NK-92 treated with Interleukin-12 subunit alpha and Interleukin-12 subunit beta, amount 100 ng/mL, for 24 hours (cell line): ENCODE measurements at places on chromosomes 5 and 9.
A peak's percentile ranks its signal among the peaks of the same experiment; 100 is the strongest.

DNA sequence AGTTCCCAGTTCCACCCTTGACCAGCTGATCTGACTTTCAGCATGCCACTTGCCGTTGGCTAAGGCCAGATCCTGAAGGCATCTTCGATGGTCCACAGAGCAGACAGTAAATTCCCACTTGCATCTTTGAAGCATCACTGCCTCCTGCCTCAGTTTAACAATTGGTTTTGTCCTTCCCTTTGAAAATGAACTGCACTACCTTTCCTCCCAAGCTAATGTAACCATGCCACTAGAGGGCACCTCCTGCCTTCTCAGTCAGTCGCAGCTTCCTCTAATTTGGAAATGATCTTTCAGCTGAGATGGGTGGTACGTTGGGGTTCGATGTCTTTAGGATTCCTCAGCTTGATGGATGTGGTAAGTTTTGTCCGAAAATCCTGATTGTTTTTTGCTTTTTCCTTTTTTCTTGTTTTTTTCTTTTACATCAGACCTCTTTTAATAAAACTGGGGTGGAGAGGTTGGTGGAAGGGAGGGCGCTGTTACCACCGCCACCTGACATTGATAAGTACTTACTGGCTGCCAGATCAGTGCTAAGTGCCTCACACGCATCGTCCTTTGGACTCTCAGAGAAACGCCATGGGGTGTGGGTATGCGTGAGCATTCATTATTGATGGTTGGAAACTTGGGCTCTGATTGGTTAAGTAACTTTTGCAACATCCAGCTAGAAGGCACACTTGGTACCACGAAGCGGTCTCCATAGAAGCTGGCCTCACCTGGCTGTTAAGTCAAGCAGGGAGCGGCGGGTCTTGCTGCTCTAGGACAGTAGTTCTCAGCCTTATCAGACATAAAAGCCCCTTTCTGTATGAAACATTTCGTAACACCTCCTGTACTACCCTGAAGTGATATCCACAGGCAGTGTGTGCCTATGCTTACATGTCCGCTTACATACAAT, 16.9 kb downstream of the PTTG1 start:
- peak; percentile 74 for DNase-seq

DNA sequence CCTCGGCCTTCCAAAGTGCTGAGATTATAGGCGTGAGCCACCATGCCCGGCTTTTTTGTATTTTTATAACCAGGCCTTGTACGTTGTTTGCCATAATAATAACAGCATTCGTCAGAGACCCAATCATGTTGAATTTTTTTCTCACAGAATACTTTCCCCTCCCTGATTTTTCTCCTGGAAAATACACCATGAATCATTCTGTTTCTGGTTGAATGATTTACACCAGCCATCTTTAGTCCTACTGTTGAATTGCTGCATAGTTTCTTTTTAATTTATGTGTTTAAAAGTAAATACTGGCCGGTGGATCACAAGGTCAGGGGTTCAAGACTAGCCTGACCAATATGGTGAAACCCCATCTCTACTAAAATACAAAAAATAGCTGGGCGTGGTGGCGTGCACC, 3.5 kb downstream of the CNOT8 start:
- DNase-seq: no peak

DNA sequence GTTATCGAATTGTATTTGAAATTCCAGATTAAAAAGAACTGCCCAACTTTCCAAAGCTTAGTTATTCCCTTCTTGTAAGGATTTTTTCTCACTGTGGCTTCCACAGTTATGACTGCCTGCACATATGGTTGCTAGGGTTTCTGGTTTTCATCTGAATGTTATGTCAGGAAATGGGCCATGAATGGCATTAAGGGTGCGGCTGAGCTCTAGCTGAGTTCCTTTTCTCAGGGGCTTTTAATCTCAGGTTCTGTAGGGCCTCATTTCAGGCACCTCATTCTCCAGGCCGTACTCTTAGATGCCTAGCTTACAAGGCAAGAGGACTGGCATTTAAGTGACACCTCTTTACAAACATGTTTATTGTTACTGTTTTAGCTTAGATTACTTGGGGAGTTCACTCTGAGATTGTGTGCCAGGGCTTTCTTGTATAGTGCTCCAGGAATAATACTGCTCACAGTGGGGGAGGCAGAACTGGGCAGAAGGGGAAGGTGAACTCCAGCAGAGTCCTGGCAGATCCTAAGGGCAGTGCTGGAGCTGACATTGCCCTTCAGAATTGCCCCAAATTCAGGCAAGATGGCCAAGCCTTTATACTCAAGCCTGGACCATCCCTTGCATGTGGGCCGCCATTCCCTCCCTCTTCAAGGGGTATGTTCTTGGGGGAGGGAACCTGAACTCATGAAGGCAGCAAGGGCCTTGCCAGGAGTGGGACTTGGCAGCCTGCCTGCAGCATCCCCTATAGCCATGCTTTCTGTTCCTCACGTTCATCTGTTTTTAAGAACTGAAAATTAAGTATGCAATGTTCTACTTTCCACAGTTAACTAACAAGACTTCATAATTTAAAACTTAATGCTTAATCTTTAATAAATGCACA, 111.5 kb downstream of the KDM4C start:
- no peak for DNase-seq

GRCh38 chr9:114369216-114370130, 18.3 kb downstream of the AKNA start:
- DNase-seq: no peak

DNA sequence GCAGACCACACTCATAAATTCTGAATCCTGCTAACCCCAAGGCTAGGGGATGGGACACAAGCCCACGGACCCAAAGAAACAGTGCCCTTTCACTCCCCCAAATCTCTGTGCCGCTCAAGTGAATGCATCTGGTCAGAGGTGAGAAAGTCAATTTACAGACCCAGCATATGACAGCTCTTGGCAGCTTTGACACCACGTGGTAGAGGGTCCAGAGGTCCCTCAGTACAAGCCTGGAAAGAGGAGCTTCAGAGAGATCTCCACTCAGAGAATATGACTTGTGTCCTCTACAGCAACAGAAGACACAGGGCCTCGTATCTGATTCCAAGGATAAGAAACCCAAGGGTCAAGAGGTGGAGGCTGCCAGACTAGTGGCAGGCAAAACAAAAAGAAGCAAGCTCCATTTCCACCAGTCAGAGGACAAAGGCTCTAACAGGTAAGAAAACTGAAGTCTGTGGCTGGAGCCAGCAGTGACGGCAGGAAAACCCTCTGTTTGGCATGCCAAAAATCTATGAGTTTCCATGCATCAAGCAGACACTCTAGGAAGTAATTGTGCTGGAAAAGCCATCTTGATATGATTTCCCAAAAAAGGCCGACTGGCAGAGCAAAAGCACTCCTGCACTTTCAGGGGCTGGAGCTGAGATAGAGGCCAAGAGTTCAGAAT, 138.7 kb downstream of the UGCG start:
- DNase-seq: no peak

DNA sequence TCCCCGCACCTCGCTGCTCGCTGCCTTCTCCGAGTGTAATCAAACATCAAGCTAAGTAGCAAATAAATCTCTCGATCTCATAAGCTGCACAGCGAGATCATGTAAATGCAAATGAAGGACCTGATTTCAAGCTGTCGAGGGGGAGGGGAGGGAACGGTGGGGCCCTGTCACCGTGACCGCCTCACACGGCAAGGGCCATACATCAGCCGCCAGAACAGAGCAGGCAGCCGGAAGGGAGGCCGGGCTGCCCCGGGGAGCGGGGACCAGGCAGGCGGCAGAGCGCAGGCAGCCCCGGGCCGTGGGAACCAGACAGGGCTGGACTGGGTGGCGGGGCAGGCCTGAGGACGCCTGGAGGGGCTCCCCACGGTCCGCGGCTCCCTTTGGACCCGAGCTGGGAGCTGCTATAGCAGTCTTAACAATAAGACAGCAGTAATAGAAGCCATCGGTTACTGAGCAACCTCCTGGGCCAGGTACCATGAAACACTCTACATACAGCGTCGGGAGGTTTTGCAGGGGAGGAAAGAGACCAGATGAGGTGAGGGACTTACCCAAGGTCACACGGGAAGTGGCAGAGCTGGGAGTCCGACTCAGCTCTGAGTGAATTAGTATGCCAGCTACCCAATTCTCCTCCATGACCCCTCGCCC, 76.8 kb downstream of the CFAP77 start:
- DNase-seq: peak; percentile 44

- no peak for DNase-seq
Measured at GRCh38 chr5:27216367-27216950, 178.1 kb upstream of the CDH9 start.

GRCh38 chr5:71011194-71011792, 13.8 kb downstream of the NAIP start:
- no peak for DNase-seq

DNA sequence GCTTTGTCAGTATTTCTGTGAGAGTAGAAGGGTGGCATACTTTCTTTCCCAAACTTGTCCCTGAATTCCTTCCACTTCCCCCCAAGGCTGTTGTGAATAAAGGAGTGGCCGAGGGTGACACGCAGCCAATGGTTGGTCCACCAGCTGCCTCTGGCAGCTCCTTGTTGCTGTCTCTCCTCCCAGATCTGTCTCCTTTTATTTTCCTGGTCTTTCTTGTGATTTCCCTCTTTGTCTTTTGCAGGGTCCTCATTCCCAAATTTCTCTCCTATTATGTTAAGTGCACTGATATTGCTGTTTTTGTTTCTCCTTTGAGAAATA, 137.5 kb upstream of the HMHB1 start:
- DNase-seq: no peak

GRCh38 chr5:149913436-149914419, 30.9 kb downstream of the PDE6A start:
- no peak for DNase-seq

GRCh38 chr5:124923131-124923530, 176.7 kb upstream of the ZNF608 start:
- no peak for DNase-seq

- no peak for DNase-seq
Measured at GRCh38 chr9:133008824-133009223, 22.0 kb upstream of the GTF3C5 start.

DNA sequence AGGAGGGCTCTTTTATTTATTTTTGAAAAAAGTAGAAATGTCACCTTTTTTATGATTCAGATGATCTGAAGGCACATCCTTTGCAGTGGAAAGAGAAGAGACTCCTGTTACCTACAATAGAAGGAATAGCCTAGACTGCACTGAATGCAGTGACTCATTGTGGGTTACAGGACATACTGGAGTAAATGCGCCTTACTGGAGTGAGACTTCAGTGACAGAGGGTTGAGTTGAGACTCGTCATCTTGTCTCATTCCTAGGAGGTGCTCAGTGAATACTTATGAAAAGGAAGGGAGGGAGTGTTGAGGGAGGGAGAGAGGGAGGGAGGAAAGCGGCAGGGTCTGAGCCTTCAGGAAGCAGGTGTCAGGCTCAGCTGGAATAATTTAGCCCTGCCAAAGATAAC, 25.2 kb downstream of the ANKRA2 start:
- no peak for DNase-seq

GRCh38 chr5:29252390-29252789, 1941.1 kb upstream of the CDH6 start:
- DNase-seq: no peak

DNA sequence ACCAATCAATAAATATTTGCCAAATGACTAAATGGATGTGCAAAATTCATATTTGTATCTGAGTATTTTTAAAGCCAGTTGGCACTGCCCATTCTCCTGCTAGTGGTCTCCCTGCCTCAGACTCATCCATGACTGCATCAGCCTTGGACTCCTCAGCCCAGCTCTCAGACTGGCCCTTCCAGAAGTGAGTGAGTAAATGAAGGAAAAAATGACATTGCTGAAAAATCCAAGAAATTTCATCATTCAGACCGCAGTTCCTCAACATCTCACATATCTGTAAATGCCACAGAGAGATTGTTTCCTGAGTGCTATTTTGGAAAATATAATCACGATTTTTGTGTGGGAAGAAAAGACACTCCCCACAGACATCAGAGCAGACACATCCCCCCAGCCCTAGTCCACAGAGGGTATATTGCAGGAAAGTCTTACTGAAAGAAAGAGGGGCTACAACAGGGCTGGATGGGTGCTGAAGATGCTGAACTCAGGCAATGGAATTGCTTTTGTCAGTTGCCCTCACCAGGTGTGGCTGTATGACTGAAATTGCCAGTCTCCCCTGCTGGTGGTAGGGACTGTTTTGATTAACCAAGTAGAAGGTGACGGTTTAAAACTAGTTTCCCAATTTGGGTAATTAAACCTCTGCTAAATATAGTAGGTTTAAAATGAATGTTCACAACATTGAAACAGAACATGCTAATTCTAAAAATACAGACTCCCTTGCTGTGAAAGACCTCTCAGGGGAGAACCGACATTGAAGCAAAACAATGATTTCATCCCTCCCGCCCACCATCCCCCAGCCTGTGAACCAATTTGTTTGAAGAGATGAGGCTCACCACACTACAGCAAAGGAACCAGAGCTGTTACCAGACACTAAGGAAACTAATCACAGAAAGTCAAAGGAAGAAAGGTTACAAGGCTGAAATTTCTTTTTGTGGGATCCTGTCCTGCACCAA, 158.8 kb downstream of the DEPDC1B start:
- DNase-seq: no peak

DNA sequence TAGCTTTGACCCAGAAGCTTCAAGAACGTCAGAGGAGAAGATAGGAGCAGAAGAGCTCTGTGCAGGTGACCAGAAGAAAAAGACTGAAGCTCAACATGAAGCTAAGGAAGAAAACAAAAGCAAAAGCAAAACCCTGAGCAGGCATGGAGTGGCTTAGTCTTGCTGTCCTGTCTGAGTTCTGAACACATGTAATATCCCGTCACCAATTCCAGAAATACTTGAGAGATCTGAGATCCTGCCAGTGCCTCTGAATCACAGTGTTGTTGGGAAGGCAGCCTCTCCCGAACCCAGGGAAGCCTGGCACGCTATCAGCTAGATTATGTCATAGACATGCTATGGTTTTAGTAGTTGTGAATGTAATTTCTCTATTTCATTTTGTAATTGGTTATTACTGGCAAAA, 235.7 kb downstream of the ICE1 start:
- DNase-seq: no peak

DNA sequence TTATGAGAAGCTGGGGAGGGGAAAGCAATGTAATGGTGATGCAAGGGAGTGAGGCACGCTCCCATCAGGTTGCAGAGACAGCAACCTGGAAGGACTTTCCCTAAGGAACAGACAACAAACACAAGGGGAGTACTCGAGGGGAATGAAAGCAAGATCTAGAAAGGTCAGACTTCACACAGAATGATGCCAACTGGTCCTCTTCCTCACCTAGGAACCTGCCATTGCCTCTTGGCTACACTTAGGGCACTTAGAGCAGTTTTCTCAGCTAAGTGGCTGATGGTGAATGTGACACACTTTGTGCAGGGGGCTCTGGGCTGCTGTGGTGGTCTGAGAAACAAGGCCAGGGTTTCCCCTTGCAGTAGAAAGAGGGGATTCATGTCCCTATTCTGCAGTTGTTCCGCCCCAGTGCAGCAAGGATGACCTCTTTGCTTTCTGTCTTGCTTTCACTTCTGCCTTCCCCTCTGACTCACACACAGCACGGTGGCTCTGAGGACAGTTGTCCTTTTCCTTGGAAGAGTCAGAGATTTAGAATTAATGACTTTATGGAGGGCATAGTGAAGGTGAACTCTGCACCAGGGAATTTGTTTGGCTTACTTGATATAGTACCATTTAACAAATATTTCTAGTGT, 394.0 kb upstream of the KLF4 start:
- DNase-seq: no peak

GRCh38 chr5:81761270-81761669, 10.4 kb upstream of the SSBP2 start:
- DNase-seq: no peak
